ENCODE measurements at places on chromosomes 3 and 15.

GRCh38 chr15:67839499-67839928 lies 331 bp downstream of the RNU6-1 start:
- DNase-seq: peak; percentile 47

DNA sequence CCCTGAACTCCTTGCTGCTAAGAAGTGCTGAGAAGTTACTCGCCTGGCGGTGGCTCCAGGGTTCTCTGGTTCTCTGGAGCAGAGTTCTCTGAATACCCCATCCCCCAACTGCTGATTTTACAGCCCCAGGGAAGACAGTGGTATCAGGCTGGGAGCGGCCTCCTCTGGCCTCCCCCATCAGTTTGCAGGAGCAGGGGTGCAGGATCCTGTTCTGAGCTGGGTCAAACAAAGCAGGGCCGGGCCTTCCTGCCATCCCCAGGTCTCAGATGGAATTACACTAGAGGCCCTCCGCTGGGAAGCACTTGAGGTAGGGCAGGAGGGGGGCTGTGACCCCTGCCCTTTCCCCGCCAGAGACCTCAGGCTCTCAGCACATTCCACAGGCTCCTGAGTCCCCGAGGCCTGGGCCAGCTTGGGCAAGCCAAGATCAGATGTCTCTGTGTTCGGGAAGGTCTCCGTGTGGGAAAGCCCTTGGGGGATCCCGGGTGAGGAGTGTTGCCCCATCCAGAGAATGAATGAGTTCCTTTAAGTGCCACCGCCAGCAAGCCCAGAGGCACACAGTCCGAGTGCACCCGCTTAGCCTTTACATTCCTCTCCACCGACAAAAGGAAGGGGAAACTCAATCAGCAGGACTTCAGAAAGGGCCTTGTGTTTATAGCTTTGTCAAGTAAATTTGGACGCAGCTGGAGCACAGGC lies 149.9 kb downstream of the LRRK1 start:
- peak; percentile 76 for DNase-seq

DNA sequence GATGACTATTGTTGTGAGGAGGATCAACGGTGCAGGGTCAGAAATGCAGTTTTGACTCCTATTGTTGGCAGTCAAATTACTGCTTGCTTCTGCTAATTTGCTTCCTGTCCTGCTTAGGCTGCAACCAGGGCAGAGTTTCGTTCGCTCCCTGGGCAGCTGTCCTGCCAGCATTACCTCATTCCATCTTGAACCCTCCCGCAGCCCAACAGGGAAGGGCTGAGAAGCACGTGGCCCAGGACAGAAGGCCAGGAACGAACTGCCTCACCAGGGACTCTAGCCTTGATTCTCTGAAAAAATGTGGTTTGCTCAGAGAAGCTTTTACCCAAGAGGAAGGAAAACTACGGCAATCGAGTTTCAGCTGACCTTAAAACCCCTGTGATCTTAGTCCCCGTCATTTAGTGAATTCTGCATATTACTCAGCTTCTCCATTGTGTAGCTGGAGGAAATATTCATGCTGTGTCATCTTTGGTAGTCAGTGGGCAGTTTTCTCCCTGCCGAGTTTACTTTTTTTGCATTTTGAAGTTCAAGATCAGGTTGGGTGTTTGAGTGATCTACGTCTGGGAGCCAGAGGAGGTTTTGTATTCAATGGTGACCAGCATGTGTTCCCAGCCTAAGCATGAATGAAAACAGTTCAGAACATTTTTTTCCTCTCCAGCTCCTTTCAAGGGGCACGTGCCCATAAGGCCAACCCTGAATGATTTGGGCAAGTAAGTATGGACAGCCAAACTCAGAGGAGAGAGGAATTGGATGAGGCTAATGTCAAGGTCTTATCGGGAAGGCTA lies 23.0 kb downstream of the TLNRD1 start:
- DNase-seq: no peak

DNA sequence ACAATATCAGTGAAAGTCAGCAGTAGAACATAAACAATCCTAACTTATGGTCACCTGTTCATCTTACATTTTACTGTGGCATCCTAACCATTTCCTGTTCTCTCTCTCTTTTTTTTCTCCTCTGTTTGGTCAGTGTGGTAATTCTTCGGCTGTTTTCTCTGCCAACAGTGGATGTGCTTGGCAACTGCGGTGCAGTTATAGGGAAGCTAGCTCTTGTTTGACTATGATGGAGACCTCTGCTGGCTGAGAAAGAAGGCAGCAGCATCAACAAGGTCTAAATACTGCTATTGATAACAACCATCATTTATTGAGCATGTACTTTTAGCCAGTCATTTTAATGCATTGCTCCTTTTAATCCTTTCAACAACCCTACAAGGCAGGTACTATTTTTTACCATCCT lies 723 bp upstream of the DRD3 start:
- DNase-seq: no peak

DNA sequence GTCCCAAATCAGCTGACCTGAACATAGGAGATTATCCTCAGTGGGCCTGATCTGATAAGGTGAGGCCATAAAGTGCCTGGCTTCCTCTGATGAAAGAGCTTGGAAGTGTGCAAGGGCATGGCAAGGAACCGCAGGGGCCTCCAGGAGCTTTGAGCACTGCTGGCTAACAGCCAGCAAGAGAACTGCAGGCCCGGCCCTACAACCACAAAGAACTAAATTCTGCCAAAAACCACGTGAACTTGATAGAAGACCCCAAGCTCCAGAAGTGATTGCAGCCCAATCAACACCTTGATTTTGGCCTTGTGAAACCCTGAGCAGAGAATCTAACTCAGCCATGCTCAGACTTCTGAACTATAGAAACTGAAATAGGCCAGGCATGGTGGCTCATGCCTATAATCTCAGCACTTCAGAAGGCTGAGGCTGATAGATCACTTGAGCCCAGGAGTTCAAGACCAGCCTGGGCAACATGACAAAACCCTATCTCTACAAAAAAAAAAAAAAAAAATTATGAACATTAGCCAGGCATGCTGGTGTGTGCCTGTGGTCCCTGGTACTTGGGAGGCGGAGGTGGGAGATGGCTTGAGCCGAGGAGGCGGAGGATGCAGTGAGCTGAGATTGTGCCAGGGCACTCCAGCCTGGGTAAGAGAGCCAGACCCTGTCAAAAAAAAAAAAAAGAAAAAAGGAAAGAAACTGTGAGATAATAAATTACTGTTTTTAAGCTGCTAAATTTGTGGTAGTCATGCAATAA lies 7.7 kb upstream of the DIS3L start:
- DNase-seq: no peak

GRCh38 chr3:178699810-178700209 lies 163.6 kb downstream of the KCNMB2 start:
- DNase-seq: no peak

DNA sequence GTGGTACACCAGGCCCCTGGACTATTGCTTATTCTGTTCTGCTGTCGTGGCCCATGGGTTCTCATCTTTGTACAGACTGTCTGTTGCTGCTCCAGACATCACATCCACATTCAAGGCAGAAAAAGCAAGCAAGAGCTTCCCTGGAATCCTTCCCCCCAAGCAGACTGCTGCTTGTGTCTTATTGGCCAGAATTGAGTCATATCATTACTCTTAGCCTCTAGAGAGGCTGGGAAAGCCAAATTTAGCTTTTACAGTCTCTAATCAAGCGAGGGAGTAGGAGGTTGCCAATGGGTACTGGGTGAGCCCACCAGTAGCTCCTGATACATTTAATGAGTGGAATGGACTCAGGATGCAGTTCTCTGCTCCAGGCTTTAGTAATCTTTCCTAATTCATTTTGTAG lies 39.4 kb downstream of the RAB6B start:
- no peak for DNase-seq

DNA sequence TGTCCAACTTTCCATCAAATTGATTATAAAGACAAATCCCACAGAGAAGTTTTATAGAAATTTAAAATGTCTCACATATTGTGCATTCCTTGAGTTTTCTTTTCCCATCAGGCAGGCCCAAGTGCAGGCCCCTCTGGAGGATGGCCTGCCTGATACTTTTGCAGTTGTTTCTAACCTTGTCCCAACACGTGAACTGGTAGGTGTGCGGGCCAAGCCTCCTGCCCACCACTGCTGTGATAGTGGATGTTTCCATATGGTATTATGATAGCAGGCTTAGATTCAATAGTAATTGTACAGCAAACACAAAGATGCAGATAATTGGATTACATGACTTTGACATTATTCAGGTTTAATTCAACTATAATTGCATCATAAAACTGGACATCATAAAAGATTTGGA lies 1.4 kb downstream of the P2RY12 start:
- no peak for DNase-seq

DNA sequence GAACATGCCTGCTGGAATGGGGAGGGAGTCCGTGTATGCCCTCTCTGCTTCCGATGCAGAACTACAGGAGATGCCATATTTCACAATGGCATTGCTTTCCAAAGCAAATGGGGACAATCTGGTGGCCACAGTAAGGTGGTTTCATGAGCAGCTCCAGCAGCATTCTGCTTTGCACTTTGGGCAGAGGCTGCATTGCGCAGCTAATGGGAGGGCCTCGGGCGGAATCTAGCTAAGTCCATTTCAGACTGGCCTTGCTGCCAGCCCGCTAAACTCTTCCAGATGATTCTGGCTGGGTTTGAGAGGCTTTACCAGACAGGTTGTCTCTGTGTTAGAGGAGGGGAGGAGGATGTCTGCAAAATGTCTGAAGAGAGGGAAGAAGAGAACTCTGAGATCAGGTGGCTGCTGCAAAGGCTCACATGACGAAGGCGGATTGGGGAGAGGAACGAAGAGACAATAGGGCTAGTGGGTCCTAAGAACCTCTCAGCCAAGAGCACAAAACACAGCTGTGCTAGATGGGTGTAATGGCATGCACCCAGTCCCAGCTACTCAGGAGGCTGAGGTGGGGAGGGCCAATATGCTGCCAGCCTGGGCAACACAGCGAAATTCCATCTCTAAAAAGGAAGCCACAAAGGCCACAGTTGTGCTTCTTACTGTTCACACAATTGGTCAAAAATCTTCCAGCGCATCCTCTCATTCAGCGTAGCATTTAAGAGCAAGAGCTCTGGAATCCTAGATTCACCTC lies 63.7 kb downstream of the BDH1 start:
- DNase-seq: no peak

GRCh38 chr3:100268156-100268555 lies 7.4 kb downstream of the TBC1D23 start:
- DNase-seq: no peak

- no peak for DNase-seq
Observed at GRCh38 chr3:59862686-59863085, 812.9 kb upstream of the CFAP20DC start.

DNA sequence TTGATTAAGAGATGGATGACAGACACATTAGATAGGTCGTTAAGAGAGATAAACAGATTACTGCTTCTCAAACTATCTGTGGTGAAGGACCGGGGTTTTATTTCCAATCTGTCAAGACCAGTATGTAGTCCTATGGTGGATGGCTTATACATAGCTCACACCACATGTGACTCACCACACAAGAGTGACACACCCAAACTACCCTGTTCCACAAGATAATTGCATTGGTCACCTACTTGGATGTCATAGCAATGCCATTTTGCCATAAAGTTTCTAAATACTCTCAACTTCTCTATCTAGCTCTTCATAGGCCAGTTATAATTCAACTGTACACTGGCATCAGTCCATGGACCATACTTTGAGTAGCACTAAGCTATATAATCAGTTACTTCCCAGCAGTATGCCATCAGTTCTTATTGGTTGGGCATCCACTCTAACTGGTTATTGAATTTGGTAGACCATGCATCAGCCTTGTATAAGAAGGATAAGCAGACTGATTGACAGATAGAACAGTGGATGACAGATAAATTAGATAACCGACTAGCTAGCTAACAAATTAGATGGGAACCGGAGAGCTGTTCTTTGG lies 11.6 kb downstream of the WWTR1 start:
- no peak for DNase-seq

GRCh38 chr3:71168121-71168721 lies 415.3 kb downstream of the FOXP1 start:
- DNase-seq: no peak

- no peak for DNase-seq
Observed at GRCh38 chr3:170745211-170745718, 124.7 kb downstream of the RPL22L1 start.

DNA sequence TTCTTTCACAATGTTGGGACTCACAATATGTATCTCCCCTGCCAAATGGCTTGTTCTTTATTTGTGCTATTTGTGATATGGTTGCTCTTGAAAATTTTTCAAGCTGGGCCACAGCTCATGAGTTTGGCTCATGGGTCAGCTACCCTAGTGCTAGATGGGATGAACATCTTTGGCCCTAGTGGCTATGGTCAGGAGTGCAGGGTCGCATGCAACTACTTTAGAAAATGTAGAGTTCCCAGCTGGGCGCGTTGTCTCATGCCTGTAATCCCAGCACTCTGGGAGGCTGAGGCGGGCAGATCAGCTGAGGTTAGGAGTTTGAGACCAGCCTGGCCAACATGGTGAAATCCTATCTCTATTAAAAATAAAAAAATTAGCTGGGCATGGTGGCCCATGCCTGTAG lies 55.8 kb downstream of the POLR2M start:
- DNase-seq: no peak

DNA sequence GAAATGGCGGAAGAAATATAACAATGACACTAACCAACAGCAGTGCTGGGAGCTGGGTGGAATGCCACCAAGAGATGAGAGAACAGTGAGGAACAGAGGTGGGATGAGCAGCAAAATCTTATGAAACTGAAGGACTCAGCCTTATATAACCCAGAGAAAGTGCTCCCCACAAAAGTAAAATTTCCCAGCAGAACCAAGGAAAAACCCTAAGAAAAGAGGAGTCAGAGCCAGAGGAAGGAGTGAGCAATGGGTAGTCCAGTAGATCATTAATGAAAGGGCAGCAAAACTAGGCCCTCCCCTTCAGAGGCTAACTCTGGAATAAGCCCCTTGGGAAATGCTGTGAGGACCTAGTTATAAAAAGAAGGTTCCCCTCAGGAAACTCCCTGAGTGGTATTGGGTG lies 24.7 kb upstream of the UBE2E1 start:
- DNase-seq: no peak

- DNase-seq: no peak
Observed at GRCh38 chr3:180420016-180420415, 181.9 kb upstream of the TTC14 start.

DNA sequence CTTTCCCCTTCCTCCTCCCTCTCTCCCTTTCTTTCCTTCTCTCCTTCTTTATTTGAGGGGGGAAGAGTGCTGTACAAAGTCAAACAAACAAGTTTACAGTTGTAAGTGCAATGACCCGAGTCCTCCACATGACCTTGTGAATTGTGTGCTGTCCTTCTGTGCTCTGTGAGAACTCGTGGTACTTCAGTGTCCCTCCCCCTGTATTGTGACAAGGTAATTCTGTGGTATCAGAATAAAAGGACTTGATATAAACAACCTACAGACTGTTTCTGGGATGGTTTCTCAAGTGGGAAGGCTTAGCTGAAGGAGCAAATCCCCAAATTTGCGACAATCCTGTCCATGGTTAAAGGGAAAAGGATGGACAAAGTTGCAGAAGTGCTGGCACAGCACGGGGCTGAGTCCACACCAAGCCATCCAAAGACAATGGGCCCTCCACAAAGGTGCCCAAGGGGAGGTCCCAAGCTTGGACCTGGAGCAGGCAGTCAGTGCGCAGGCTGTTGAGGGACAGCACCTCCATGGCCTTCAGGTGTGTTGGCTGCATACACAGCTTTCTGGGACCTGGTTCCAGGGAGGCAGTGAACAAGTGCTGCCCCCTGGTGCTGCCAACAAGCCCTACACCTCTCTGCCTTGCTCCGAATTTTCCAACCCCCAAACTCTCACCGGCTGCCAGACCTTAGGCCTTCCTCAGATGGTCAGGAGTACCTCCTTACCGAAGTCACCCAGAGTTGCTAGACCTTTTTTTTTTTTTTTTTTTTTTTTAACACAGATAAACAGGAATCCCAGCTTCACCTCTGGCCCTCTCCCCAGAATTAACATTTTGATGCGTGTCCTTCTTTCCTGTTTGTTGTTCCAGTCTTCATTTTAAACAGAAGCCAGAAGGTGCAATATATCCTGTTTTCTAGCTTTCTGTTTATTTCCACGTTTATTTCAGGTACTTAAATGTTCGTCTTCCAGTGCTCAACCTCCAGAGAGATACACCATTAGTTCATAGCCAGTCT lies 2.6 kb upstream of the APEH start:
- DNase-seq: no peak
